AML-193 (cell line): ENCODE measurements at places on chromosomes 4 and X.

GRCh38 chr4:97911236-97911906, 231.9 kb downstream of the STPG2 start:
- DNase-seq: no peak

DNA sequence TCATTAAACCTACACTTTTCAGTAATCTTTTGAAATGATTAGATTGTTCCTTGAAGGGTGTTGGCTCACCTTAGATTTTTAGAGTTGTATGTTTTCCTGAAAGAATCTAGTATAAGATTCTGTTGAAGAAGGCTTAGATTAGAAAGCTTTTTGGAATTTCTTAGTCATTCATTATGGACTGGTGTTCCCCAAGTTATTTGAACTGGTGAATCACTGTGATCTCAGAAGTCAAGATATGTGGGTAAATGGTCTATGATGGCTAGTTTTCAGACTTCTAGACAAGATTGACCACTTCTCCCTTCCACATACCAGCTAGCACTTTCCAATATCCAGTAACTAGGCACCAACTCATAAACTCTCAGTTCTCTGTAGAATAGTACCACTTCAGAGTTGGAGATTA, 138.1 kb downstream of the KDM6A start:
- no peak for DNase-seq

DNA sequence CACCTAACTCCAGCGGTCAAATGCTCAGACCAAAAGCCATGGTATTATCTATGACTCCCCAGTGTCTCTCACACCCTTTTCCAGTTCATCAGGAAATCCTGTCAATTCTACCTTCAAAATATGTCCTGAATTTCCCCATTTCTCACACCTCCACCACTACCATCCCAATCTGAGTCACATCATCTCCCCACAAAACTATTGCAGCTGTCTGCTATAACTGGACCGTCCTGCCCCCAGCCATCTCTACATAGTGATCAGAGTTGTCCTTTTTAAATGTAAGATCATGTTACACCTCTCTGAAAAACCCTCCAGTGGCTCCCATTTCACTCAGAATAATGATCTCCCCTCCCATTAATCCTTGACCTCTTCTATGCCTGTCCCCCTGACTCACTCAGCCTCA, 6.8 kb upstream of the ODAPH start:
- DNase-seq: no peak

GRCh38 chrX:29690061-29690460, 525.3 kb upstream of the MAGEB2 start:
- no peak for DNase-seq

DNA sequence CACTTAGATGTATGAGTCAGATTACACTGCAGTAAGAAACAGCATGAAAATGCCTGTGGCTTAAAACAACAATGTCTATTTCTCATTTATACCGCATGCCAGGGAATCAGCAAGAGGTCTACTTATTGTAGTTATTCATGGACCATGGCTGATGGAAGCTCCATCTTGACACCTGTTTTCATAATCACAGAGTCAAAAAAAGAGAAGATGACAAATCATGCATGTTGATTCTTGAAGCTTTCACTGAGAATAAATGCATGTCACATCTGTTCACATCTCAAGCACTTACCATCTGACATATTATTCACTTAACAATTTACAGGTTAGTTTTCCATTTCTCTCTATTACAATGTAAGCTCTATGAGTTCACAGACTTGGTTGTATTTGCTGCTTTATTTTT, 194.2 kb upstream of the SLITRK2 start:
- no peak for DNase-seq

DNA sequence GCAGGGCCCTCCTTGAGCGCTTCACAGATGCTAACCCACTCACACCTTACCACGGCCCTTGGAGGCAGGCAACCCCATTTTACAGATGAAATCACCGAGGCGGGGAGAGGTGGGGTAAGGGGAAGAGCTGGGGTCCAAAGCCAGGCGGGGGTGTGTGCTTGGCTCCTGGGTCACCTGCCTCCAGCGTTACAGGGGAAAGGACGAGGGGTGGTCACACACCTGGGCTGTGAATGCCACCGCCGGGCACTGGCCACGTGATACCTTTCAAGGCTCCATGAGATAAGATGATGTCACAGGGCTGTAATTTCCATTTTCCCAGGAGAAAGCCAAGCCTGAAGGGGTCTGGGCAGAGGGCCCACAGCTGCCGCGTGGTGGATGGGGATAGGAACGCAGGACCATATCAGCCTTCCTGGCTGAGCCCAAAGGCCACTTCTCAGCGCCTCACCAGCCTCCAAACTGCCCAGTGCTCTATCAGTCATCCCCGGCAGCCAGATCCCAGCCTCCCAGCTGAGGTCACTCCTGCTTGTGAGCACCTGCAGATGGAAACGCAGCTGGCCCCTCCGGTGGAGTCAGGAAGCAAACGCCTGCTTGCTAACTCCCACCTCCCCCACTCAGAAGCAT, 62.4 kb upstream of the CRMP1 start:
- no peak for DNase-seq

- DNase-seq: no peak
Observed at GRCh38 chr4:55503169-55503568, 43.5 kb downstream of the CLOCK start.

GRCh38 chr4:47550899-47551548, 65.9 kb downstream of the ATP10D start:
- DNase-seq: no peak

DNA sequence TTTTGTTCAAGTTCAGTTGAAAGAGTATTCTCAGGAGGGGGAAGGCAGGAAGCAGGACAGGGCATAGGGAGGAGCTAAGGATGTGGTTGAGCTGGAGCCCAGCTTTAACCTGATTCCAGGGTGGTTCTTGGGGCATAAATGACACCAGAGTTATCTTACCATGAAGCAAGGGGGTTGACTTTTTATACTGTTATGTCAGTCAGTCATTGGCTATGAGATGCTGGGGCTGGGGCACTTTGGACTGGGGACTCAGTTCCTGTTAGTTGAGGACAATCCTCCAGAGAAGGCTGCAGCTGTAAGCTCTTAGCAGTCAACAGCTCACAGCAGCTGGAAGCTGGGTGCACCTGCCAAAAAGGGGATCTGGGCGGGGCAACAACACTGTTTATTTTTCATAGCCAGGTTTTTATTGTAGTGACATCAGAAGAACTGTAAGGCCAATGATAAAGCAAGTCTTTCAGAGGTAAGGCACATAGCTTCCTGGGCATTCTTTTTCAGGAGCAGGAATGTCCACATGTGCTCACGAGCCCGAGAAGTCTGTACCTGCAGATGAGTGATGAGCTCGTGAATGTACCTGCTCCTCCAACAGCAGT, 78.5 kb downstream of the MID1IP1 start:
- DNase-seq: peak; percentile 4

GRCh38 chr4:147950841-147951240, 219.0 kb downstream of the ARHGAP10 start:
- no peak for DNase-seq

- peak; percentile 13 for DNase-seq
Observed at GRCh38 chrX:130916636-130917422, 13.8 kb upstream of the ENOX2 start.

DNA sequence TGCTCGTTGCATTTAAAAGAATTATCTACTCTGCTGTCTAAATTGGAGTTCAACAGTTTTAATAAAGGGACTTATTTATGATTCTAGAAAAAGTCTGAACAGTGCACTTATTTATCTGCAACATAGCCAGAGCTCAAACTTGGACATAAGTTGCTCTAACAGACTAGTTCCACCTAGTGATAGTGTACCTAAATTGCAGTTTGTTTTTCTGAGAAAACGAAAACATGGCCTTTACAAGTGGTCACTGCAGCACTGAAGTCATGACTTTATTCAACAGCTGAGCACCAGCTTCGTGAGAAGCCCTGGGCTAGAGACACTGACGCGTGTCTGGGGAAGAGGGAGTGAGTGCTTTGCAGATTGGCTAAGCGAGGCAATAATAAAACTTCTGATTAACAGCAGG, 77.3 kb upstream of the IGSF1 start:
- no peak for DNase-seq

GRCh38 chr4:63222466-63222865, 1186.8 kb downstream of the TECRL start:
- no peak for DNase-seq

DNA sequence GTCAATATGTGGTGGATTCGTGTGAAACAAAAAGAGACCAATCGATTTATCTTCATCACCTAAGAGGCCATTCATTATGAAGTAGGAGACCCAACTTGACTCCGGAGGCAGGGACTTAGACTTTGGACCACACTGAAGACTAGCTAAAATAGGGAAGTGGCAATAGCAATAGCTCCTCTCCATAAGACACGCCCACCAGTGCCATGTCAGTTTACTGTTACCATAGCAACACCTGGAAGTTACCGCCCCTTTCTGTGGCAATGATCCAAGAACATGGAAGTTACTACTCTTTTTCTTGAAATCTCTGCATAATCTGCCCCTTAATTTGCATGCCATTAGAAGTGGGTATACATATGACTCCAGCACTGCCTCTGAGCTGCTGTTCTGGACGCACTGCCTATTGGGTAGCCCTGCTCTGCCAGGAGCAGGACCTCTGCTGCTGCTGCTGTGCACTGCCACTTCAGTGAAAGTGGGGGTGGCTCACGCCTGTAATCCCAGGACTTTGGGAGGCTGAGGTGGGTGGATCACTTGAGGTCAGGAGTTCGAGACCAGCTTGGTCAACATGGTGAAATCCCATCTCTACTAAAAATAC, 163.2 kb downstream of the PRKX start:
- no peak for DNase-seq

DNA sequence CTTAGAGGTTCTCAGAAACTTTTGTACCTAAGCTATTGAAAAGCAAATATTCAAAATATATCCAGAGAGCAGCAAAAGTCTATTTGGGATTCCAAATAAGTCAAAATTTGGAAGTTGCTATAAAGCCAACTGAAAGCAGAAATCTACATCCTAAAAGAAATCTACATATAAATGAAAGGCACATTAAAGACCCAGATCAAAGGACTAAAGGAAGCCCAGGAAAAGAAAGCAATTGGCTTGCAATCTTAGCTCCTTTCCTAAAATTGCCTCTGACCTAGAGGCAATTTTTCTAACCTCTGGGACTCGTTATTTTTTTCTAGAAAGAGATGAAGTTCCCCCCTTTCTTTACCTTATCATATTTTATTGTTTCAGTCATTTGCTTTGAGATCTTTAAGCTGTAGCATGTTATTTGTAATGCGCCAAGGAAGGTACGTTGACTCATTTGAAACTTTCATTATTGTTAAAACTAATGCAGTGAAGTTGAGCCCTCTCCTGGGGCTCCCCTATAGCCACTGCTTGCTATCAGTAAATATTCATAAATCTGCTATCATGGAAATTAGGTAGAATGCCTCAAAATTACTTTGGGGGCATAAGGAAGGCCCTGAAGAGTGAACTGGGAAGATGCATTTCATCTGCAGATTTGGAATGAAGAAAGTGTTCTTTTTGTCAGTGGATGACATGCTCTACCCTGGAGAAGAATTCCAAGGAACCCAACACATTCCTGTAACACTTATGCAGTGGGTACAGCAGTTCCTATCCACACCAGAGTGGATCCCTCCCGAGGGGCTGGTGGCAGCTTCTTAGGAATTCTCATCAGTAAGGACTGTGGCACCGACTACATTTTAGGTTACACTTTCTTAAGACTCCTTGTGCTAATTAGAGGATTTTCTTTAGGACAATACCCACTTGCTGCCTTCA, 177.8 kb upstream of the IGFBP7 start:
- no peak for DNase-seq

DNA sequence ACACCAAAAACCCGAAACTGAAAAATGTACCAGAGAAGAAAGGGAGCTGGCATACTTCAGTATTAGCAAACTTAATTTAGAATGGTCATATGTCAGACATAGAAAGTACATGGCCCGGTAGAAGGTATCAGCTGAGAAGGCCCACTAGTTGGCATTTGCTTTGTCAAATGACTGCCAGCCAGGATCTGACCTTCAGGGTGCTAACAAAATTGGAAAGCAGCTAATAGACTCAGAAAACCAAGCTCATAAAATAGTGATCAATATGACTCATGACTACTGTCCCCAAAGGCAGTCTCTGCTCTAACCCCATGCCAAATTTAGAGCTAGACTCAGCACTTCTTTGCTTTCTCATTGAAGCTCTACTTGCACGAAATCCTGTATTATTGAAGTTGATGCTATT, 342.7 kb downstream of the PDGFC start:
- no peak for DNase-seq

GRCh38 chrX:118652717-118653116, 74.7 kb upstream of the IL13RA1 start:
- DNase-seq: no peak

DNA sequence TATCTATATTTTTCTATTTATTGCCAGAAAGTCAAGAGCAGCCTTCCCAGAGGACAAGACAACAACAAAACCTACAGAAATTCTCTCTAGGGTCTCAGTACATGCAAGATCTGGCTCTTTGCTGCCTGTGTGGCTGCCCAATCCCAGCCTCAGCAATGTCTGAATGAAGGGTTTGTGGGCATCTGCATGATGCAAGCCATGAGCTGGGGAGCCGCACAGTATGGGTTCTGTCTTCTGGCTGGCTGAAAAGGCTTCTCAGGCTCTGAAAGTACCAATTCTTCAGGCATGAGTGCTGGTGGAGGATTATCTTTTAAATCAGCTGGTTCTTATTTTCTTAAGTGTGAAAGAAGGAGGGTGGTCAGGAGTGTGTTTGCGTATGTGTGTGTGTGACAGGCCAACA, 104.6 kb downstream of the PDGFRA start:
- no peak for DNase-seq

DNA sequence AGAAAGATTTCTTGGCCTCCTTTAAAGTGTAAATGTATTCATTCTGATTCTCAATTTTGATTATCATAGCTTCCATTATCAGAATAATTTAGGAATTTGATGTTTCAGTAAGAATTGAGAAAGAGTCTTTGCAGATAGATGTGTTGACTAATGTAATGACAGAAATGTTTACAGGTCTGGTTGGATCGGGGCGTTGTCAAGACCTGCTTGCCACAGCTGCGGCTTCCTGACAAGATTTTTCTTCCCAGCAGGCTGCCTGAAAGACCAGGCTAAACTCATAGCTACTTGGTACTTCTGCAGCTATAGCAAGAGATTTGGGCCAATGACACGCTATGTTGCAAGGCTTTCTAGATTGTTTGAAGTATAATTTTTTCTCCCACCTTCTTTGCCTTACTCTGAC, 91.5 kb upstream of the ANKRD50 start:
- no peak for DNase-seq

DNA sequence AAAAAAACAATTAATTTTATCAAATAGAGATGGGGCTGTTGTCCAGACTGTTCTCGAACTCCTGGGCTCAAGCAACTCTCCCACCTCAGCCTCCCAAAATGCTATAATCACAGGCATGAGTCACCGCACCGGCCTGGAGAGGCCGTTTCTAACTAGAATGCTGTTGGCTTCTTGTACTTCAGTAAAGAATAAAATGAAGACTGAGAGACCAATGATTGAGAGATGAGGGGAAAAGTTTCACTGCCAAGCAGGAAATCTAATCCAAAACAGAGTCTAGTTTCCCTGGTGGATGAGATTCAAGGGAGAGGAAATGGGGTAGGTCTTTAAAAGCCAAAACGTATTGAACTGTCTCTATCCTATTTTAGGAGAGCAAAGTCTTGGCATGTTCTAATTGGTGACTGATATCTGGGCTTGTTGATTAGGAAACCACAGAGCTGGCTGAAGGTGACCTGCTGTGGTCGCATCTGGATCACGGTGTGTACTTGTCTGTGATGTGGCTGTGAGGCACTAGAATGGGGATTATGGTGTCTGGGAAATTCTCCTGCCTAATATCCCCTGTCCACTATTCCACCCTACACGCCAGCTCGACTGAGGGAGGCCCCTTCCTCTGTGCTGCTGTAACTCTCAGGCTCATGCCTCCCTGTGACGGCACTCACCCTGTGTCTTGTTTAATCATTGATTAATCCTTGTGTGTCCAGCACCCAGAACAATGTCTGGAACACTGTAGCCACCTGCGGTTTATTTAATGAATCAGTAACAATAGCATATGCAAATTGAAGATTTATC, 15.0 kb upstream of the TRIM2 start:
- DNase-seq: no peak
